ENCODE measurements at places on chromosomes 3 and 15. TPM values are rescaled to one million over a fixed set of nuclear protein-coding genes. Genes with fewer than 3 reads are reported as not detected.

MASP1 gene
- not detected for total RNA-seq

CIB2 gene
- total RNA-seq, result 1.2 TPM

SLC28A1 gene
- not detected for total RNA-seq

PPP1R14D gene
- total RNA-seq, result not detected

TRPC1 gene
- total RNA-seq, result 5.2 TPM

CERS3 gene
- 1.3 TPM for total RNA-seq

LRRC15 gene
- total RNA-seq, result not detected

FOXL2NB gene
- total RNA-seq, result not detected

CD200 gene
- 1.7 TPM for total RNA-seq

FBXW12 gene
- not detected for total RNA-seq

ZNF774 gene
- total RNA-seq, result 0.42 TPM

CLDN11 gene
- 0.19 TPM for total RNA-seq

ITPKA gene
- total RNA-seq, result not detected
